ENCODE measurements at places on chromosomes 2 and 18.

DNA sequence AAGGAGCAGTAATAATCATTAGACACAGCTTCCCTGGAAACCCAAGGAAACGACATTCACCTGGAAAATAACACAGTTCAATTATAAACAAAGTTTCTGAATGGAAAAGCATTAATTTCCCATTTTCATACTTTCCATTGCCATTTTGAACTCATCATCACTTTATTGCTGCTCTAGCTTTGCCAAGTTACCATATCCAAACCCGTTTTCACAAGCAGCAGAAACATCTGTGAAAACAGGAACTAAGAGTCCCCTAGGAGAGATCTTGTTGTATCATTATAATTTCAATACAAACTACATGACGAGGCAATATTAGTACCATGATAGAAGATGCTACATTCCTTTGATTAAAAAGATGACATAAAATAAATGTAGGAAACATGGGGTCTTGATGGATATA, 597.0 kb upstream of the NRXN1 start:
- DNase-seq, result no peak

DNA sequence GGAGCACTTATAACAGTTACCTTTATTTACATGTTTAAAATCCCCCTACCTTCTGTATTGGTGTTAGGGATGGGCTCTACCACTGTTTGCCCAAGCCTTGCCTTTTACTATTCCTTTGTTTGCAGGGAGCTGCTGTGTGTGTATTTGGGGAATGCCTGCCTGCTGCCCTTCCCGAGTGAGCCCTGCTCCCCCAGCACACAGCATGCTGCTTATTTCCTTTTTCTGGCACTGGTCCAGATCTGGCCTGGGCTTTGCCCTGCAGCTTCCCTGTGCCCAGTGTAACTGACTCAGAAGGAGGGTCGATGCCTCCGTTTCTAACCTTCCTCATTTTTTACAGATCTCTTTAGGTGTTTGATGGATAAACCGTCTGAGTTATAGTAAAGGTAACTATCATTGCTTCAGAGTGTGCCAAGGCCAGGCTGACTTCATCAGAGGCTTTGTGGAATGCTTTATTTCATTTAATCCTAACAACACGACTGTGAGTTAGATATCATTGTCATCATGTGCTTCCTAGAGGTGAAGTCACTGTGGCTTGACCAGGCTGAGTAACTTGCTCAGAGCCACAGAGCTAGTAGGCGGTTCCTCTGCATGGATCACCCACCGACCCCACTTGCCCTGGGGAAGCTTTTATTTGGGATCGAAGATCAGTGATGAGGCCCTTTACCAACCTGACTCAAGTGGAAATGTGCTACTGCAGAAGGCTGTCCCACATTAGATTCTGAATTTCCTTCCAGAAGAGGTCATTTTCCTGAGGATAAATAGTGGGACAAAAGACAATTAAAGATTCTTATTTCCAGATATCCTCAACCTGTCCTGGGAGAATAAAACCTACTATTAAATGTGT, 238.8 kb downstream of the ZNF407 start:
- no peak for DNase-seq

DNA sequence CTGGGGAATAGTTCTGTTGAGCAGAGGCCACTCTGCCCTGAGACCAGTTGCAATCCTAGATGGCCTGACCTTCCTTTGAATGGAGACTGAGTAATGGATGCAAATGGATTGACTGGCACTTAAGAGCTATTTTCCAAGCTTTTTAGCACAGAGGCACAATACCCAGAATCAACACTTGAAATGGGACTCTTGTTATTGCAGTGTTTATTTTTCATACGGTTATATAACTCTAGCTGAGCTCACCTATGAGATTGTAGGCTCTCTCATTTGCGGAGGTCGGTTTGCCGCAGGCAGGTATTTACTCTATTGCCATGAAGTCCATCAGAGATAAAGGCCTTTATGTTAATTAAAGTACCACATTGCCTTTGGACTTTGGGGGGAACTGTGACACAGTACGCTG, 422.3 kb upstream of the CELF4 start:
- DNase-seq, result peak; percentile 78

GRCh38 chr2:113298176-113298575, 19.5 kb upstream of the PAX8 start:
- DNase-seq, result no peak

GRCh38 chr2:173989160-173989883, 24.1 kb upstream of the SP3 start:
- DNase-seq, result no peak

GRCh38 chr2:201308914-201309313, 48.2 kb downstream of the FLACC1 start:
- DNase-seq, result no peak

DNA sequence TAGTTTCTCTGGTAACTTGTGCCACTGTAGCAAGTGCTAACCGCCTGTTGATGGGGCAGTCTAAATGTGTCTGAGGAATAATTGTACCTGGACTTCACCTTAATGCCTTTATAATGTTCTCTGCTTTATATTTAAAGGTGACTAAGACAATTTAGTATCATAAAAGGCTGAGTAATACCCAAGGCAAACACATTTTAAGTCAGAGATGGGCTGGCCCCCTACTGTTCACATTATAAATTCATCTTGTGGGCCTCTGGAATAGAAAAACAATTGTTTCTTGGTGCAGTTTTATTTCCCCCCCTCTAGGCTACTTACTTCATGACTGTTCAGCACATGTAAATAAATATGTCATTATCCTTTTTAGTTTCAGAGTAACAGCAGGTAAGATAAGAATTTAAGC, 559.3 kb upstream of the PIK3C3 start:
- no peak for DNase-seq

DNA sequence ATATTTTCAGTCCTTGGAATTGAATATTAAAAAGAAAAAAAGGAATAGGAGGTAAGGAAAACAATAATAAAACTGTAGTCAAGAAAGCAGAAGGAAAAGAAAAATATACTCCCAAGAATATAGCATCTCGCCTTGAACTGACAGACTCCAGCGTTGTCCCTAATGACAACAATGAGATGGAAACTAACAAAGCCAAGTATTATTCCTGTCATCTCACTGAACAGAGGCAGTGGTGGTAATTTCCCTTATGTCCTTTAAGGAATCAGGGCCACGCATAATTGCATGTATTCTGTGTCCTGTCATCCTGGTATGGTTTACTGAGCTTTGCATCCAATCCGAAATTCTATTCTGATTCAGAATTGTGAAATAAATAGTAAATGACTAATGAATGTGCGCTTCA, 158.9 kb downstream of the LRRTM4 start:
- no peak for DNase-seq

DNA sequence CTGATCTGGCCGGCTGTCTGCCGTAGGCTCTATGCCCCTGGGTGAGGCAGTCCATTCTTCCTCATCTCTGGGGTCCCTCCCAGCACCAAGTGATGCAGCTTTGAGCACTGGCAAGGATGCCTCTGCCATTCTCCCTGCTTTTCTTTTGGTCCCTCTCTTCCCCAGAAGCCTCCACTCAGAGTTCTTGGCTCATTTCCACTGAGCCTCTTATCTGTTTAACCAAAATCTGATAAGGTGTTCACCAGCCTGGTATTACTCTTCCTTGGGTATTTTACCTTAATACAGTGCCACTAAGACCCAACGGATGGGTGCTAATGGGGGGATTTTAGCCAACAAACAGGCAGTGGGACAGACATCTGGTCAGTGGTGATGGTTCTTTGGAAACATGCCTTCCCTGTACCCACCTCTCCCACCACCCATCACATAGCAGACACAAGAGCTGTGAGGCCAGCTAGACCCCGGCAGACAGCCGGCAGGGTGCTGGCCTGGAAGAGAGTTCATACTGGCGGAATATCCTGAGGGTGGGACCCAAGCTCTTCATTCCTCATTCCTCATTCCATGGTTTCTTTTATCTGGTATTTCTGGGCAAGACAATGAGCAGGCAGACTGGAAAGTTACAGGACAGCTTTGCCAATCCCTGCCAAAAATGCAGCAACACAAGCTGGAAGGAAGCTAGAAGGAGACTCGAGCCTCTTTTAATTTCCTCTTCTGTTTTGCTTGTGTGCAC, 34.6 kb downstream of the ZBTB7C start:
- DNase-seq, result no peak

DNA sequence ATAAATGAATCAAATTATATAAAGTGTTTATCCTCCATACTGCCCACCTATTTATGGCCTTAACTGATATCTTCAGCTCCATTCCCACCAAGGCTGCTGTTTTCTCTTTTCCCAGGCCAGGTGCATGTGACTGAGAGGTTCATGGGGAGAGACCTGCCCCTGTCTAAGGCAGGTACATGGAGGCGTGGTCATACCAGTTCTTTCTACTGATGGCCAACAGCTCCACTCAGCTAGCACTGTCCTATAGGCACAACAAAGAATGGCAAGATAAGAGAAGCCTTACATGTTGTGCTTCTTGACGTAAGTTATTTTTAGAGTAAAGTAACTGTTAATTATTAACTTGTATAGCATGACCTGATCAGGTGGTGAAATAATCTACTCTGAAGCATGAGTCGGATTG, 16.8 kb downstream of the AKAIN1 start:
- DNase-seq, result no peak

- peak; percentile 54 for DNase-seq
These were observed 28.0 kb downstream of the KCNK3 start for GRCh38 chr2:26720322-26721114.

- no peak for DNase-seq
These were observed 29.2 kb upstream of the ACVR1C start for GRCh38 chr2:157657858-157658257.

- no peak for DNase-seq
These were observed 68.3 kb upstream of the MAPRE2 start for GRCh38 chr18:34972765-34973414.

GRCh38 chr2:32502941-32503340, 124.9 kb upstream of the TTC27 start:
- no peak for DNase-seq

GRCh38 chr2:230764346-230764745, 51.7 kb downstream of the CAB39 start:
- DNase-seq, result no peak

- no peak for DNase-seq
These were observed 38.7 kb downstream of the ATP9B start for GRCh38 chr18:79107886-79108285.

DNA sequence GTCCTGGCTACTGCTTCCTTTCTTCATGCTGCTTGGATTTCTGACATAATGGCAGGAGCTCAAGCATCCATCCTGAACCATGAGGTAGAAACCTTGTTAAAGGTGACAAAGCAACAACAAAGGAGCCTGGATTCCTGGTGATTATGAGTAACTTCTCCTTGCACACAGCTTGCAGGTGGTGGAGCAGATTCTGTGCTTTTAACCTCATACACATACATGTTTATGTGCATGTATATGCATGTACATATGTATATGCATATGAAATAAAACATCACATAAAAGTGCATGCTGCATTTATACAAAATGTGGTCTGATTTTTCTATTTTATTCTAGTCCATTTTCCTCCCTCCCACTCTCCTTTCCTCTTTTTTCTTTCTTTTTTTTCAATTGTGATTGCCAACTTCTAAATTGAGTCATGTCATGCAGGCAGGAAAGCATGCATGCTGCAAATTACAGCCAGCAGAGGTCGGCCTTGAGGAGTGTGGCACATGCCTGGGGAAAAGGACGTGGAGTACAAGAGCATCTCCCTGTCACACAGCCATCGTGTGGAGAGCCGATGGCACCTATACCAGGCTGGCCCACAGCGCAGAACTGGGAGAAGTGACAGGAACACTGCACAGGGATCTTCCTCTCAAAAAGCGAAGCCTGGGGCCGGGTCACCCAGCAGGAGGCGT, 17.9 kb downstream of the LCT start:
- no peak for DNase-seq

GRCh38 chr2:48954935-48955334, 199.4 kb downstream of the FSHR start:
- DNase-seq, result no peak

- no peak for DNase-seq
These were observed 623.1 kb downstream of the TSN start for GRCh38 chr2:122378521-122378920.

DNA sequence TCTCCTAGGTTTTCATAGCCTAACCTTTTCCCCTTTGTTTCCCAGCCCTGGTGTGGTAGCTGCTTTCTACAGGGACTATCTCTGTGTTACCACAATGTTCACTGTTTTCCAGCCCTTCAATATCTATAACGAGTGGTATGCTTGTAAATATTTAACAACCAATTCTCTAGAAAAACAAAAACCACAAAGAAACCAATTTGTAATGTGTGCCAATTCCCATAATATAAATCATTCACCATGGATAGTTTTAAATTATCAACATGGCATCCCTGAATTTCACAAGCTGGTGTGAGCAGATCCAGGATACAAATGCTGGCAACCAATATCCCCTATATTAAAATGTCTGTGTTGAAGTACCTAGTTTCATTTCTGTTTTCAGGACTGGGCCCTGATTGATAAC, 207.5 kb upstream of the FBXO11 start:
- no peak for DNase-seq

DNA sequence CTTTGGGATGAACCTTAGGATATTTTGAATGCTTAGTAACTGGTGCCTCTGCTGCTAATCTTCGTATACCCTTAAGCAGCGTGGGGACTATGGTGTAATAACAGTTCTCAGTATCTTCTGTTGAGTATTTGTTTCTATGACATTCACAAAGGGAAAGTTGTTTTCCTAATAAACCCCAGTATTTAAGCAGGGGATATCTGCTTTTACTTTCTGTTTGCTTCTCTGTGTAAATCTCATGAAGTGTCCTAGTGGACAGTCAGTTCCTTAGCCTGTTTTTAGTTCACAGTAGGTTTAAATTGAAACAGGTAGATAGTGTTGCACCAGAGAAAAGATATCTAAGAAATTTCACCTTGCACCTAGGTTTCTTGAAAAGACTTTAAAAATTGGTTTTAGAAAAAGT, 14.9 kb downstream of the KIAA1328 start:
- no peak for DNase-seq
